ENCODE measurements at places on chromosomes 12 and 14.

- peak; percentile 76 for DNase-seq
Measured at GRCh38 chr14:96275177-96276112, 19.4 kb downstream of the BDKRB1 start.

DNA sequence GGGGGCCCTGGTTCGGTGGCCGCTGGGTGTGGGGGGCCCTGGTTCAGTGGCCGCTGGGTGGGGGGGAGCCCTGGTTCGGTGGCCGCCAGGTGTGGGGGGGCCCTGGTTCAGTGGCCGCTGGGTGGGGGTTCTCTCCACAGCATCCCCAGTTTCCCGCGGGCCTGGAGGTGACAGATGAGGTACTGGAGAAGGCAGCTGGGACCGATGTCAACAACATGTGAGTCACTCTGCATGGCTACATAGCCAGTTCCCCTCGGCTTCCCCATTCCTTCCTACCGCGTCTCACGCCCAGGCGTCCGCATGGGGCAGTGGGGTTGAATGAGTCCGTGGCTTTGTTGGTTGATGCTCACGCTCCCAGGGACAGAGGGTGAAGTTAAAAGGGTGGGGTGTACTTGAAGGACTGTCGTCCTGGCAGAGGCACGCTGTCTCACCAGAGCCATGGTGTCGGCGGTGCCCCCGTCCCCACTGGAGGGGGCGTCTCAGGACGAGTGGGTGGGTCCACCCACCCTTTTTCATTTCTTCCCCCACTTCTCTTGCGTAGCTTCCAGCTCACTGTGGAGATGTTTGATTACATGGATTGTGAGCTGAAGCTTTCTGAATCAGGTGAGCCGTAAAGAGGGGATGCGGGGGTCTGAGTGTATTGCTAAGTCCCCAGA lies 15.6 kb downstream of the HIP1R start:
- no peak for DNase-seq

DNA sequence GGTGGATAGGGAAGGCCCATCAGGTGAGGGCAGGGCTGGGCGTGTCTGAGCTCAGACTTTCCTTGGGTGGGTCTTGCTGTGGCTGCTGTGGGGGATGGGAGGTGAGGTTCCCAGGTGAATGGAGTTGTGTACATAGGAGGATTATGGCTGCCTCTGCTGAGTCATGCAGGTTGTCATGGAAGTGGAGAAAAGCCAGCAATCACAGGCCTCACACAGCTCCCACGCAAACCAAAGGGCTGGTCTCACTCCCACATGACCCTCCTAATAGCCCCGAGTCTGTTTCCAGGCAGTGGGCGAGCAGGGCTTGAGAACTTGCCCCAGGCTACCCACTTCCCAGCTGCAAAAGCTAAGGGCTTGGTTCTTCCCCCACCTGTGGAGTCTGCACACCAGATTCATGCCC lies 149.5 kb downstream of the IPO8 start:
- DNase-seq: no peak

- DNase-seq: no peak
Measured at GRCh38 chr12:15244341-15244740, 23.1 kb upstream of the RERG start.

GRCh38 chr14:104895786-104896661 lies 28.7 kb upstream of the PLD4 start:
- DNase-seq: peak; percentile 37

GRCh38 chr12:5467931-5468330 lies 36.0 kb downstream of the NTF3 start:
- DNase-seq: no peak

- DNase-seq: peak; percentile 86
Measured at GRCh38 chr14:100664841-100665510, 61.7 kb upstream of the DLK1 start.

DNA sequence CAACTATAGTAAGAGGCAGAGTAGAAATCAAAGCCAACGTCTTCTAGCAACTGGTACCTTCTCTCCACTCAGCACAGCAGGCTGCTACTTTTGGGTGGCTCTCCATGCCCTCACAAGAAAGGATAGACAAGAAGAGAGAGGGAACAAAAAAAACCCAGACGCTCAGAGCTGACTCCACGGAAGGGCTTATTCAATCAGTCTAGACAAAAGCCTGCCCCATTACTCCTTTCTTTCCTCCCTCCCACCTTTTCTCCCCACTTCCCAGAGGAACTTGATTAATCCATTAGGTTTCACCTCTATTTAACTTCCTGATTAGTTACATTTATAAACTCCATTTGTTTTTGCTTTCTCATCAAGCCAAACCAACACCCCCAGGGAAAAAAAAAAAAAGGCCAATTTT lies 71.1 kb upstream of the CCDC60 start:
- DNase-seq: no peak

DNA sequence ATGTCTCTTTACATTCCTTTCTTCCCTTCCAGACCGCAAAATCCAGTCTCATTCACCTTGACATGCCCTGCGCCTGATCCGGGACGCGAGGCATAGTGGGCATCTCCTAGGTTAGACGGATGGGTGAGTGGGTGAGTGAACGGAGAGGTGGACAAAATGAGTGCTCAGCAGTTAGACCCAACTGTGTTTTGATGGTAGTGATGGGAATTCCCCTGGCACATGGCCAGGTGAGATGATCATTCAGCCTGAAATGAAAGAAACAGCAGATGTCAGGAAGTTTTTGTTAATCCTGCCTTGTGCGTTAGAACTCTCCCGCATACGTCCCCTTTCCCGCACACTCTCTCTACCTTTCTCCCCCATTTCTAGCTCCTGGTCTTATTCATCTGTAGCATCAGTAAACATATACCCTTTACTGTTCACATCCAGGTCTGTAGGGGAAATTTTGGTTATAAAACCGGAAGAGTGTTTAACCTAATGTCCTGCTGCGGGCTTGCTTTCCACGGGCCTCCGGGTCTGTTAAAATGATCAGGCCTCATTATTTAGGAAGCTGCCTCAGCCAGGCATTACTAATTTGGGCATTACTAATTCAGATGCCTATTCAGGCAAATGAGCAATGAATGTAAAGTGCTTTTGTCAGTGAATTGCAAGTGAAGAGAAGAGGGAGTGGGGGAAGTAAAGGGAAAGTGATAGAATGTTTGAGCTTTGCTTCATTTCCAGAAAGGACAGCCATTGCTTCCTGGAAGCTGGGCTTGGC lies 172.8 kb downstream of the ETV6 start:
- no peak for DNase-seq

- DNase-seq: no peak
Measured at GRCh38 chr14:24890716-24891115, 159.2 kb downstream of the STXBP6 start.

DNA sequence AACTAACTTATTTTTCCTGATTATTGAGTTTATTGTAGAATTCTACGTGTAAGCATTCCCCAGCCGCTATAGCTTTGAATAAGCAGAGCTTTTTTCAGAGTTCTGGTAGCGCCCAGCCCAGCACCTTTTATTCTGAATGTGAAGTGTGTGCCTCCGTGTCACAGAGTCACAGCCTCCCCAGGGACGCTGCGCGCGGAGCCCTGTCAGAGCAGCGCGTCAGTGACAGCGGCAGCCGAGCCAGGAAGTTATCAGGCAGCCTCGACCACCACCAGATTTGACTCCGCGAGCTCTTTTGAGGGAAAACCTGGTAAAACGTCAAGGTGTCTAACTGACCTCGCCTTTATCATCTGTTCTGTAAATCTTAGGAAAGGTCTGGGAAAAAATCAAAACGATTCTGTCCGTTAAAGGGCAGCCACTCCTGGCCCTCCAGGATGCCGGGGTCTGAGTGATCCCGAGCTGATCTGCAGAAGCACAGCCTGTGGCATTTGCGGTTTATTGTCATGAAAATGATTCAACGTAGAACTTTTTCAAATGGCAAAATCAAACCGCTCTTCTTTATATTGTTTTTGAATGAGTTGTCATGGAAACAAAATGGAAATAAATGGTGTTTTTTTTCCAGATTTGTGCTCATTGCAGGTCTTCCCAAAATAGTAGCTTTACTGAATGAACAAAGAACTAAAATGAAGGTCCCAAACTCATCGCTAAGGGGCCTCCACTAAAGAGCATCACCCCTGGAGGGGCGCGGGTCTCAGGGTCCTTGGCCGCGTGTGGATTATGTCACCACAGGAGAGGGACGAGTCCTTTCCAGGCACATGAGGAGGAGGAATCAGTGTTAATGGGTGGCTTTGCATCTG lies 43.1 kb upstream of the MMP17 start:
- DNase-seq: no peak

DNA sequence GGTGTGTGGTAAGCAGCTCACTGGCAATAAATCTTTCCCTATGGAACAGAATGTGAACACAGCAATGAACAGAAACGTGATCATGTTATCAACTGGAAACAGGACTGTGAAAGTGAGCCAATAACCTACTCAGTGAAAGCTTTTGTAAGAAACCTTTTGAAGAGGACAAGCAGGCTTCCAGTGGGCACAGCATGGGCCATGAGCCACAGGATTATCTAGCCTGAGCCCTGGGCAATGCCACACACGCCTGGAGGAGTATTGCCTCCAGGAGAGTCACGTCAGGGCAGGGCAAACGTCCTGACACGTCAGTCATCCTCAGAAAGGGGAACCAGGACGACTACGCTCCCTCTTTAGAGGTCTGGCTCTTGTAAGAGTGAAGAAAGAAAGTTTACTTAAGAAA lies 32.3 kb downstream of the NRDE2 start:
- DNase-seq: no peak

DNA sequence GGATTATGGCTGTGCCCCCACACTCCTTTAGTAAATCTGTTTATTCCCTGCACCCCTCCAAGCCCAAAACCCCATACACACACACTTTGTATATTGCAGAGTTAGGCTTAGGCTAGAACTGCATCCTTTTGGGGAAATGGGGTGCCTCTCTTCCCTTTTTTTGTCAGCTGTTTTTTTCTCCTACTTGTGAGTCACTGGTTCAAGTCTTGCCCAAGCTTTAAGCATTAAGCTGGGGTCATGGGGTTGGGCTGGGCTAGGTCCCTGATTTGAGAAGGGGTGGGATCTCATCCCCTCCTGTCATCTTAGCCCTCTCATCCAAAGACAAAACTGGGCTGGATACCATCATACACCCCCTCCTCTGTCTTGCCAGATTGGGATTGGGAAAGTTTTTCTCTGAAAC lies 1.6 kb downstream of the LRP1 start:
- DNase-seq: no peak

GRCh38 chr12:14901228-14901562 lies 15.5 kb upstream of the MGP start:
- DNase-seq: no peak

- DNase-seq: no peak
Measured at GRCh38 chr12:80794551-80794950, 77.8 kb downstream of the MYF5 start.

GRCh38 chr14:75718199-75718598 lies 57.2 kb downstream of the TTLL5 start:
- no peak for DNase-seq

DNA sequence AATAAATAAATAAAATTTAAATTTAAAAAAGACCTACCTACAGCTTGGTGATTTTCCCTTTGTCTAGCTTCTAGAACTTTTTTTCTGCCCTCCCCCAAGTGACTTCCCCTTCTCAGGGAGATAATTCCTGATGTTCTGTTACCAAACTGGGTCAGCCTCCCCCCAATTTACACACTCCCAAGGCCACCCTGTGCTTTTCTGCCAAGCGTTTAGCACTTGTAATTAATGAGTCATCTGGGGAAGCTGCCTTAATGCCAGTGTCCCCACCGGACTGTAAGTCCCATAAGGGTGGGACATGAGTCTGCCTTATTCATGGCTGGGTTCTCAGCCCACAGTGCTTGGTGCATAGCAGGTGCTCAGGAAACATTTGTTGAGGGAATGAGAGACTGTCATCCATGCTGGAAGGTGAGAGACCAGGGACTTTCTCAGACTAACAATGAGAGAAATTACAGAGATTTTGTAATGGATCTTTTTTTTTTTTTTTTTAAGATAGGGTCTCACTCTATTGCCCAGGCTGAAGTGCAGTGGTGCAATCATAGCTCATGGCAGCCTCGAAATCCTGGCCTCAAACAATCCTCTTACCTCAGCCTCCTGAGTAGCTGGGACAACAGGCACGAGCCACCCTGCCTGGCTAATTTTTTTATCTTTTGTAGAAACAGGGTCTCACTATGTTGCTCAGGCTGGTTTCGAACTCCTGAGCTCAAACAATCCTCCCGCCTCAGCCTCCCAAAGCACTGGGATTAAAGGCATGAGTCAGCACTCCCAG lies 106.8 kb downstream of the PHETA1 start:
- DNase-seq: no peak

DNA sequence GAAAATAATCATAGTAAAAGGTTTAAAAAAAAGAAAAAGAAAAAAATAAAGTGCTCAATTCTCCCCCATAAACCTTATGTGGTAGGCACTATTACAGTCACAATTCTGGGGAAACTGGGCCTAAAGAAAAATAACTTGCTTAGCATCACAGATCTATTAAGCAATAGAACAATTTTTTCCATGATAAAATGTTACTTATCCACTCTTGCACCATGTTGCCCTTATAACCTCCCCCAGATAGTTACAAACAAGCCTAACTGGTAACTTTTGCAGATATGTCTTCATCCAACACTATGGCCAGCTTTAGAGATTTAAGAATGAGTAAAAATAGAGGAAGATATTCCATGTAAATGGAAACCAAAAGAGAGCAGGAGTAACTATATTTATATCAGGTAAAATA lies 164.8 kb downstream of the DUSP6 start:
- DNase-seq: no peak
